ENCODE measurements at places on chromosomes 13 and 19.

- no peak for DNase-seq
Measured at GRCh38 chr19:7652061-7652641, 15.2 kb downstream of the STXBP2 start.

DNA sequence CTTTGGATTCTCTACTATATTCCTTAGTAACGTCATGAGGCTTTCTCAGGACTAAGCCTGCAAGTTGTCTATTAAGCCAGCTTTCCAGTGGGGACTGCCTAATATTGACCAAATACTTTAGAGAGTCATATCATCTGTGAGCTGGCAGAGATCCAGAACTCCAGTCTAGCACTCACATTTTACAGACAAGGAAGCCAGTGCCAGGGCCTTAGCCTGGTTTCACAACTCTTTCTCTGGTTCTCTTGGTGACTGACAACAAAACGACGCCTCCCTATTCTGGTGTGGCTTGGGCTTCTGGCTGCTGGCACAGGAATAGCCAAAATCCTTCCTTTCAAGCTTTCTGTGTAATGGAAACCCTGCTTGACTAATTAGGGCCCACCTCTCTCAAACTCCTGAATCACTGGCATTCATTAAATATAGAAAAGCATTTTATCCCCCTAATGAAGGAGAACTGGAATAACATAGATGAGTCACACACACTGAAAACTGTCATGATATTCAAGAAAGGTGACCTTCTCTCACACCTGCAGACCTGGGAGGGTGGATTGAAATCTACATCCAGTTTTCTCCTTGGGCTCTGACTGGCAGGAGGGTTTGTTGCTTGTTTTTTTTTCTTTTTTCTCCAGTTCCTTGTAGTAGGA is 75.2 kb upstream of the UBL3 start:
- DNase-seq, result peak; percentile 58

DNA sequence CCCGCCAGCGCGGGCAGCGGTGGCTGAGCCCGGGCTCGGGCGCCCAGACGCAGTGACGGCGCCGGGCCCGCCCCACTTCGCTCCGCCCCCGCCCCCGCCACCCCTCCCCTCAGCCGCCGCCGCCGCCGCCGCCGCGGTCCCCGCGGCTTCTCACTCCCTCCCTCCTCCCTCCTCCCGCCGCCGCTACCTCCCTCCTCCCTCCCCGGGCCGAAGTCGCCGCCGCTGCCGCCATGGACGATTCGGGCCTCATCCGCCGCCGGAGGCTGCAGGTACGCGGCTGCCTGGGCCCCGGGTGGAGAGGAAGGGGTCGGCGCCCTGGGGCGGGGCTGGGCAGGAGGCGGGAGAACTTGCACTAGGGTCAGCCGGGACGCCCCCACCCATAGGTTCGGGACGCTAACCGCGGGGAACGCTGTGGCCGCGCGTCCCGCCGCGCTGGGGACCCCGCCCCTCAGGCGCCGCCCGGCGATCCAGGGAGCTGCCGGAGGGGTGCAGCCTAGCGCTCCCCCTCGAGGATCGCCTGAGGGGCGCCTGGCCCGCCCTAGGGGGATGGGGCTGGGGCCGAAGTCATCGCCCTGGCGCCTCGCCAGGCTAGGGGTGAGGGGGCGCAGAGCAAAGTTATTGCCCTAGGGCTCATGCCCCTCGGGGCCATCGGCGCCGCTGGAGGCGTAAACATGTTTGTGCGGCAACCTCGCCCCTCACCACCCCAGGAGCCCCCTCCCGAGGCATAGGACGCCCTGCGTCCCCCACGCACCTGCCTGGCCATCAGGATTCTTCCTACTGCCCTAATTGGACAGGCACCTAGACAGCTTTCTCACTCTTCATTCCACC is 427 bp downstream of the RTBDN start:
- DNase-seq, result no peak

- DNase-seq, result no peak
Measured at GRCh38 chr19:40701758-40702157, 11.3 kb upstream of the NUMBL start.

DNA sequence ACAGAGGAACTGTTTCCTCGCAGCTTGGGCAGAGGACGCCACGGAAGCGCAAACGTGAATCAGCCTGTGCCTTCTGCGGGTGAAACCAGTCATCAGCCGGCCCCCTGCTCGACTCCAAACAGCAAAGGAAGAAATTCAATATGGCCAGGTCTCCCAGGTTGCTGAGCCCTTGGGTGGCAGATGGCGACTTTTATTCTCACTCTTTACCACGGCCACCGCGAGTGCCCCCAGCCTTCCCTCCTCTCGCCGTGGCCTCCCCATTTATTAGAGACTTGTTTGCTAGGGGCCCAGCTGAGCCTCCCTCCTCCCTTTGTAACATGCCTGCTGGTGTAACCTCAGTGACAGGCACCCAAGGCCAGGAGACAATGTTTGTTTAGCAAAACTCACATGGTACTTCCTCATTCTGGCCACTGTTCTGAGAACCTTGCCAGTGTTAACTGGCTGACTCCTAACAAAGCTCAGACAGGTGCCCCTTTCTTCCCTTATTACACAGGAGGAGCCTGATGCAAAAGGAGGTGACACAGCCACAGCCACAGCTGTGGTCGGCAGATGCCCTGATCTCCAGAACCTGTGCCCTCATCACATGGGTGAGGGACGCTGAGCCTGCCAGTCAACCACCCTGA is 5.8 kb downstream of the RAB20 start:
- no peak for DNase-seq

DNA sequence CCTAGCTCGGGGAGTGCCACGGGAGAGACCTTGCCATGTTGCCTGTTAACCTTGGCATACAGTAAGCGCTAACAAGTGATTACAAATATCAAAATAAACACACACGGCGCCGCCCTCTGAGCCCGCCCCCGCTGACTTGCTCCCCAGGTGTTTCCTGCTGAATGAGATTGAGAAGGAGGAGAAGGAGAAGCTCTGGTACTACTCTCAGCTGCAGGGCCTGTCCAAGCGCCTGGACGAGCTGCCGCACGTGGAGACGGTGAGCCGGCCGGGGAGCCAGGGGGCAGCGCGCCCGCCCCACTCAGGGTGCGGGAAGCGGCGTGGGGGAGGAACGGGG is 5.0 kb downstream of the APC2 start:
- no peak for DNase-seq

DNA sequence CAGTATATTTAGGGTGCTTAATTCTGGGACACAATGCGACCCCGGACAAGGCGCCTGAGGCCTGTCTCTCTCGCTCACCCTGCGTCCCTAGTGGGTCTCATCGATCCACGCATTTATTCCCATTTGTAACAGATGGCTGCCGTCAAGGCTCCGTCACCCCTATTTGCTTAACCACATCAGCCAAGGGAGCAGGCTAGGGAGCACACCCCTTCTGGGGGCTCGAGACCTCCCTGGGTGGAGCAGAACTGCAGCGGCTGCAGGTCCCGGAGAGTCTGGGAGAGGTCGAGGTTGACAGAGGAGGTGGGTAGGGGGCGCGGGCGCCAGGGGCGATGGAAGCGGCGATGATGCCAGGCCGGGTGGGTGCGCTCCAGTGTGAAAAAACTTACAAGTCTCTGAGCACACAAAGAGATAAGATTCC is 507 bp downstream of the ALG5 start:
- DNase-seq, result no peak

GRCh38 chr19:1570836-1571235 is 2.7 kb upstream of the MEX3D start:
- DNase-seq, result no peak

DNA sequence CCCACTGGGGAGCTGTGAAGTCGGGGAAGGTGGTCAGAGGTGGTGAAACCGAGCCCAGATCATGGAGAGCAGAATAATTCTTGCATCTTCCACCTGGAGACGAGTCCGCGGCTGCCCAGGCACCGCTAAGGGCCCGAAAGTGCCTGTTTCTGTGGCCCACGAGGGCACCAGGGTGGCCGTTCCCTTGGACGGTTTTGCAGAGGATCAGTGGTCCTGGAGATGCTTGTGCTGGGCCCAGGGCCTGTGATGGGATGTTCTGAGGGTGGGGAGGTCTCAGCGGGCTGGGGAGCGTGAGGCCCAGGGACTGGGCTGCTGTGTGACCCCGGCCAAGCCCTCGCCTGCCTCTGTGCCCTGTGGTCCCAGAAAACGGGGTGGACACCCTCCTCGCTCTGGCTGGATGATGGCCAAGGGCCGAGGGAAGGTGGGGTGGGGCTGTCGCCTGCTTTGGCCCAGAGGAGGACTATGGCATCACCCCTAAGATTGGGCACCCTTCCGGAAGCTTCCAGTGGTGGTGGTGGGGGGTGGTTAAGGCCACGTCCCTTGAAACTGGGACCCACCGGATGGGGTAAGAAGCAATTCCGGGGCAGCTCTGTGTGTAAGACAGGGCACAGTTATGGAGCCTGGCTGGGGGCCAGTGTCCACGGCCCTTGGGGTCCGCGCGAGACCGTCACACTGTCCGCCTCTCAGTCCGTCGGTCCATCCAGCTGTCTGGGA is 51.3 kb upstream of the NFIC start:
- no peak for DNase-seq

DNA sequence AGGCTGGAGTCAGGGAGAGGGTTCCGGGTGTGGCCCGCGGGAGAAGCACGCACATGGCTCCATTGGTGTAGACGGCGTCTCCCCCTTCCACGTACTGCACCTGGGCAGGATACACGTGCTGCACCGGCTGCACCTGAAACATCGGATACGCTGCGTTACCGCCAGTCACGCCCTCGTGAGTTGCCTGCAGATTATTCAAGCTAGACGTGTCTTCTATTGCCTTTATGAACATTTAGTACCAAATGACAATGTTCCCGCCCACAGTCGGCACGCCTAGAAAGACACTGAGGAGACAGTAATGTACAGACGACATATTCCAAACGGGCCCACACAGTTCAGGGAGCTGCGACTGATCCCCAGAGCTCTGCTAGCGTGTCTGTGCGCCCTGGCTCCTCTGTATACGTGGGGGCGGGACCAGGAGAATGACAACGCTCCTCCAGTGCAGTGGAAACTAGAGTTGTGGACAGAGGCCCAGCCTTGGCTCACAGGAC is 64.1 kb upstream of the RANBP3 start:
- DNase-seq, result no peak

DNA sequence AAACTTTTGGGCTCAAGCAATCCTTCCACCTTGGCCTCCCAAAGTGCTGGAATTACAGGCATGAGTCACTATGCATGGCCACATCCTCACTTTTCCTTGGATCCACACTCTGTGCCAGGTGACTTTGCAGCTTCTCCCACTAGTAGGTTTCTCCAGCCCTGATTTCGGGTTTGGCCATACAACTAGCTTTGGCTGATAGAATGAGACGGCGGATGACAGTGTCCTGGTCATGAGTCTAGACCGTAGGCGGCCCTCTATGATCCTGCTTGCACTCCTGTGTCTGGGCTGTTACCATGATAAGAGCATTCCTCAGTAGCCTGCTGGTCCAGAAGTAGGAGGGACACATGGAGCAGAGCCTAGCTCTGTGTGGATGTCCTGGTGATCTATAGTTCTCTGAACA is 112.5 kb upstream of the KL start:
- DNase-seq, result no peak

GRCh38 chr19:55643003-55643886 is at the start of gene ZNF581:
Gene ZNF581 (plus strand): TSS chr19:55643649. CDS start chr19:55644572, 923 bp downstream.
- peak; percentile 34 for DNase-seq

- DNase-seq, result no peak
Measured at GRCh38 chr13:52840066-52840465, 8.4 kb downstream of the PCDH8 start.

GRCh38 chr19:38274739-38275138 is 10.4 kb downstream of the SPINT2 start:
- DNase-seq, result no peak

DNA sequence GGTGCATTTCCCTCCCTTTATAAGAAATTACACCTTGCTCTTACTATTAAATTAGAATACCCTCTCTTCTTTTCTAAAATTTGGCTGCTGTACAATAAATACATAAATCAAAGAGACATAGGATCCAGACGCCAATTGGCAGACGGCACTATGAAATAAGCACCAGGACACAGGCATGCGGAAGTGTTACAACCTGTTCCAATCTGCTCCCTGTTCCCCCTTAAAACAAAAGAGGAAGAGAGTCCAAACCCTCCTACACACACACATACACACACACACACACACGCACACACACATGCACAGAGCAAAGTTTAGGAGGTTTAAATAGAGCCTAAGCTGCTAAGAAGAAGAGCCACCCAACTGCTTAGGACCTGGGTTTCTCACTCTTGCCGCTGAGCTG is 75.6 kb upstream of the ZNF507 start:
- DNase-seq, result no peak

GRCh38 chr19:8498295-8498694 is 4.1 kb downstream of the PRAM1 start:
- no peak for DNase-seq

DNA sequence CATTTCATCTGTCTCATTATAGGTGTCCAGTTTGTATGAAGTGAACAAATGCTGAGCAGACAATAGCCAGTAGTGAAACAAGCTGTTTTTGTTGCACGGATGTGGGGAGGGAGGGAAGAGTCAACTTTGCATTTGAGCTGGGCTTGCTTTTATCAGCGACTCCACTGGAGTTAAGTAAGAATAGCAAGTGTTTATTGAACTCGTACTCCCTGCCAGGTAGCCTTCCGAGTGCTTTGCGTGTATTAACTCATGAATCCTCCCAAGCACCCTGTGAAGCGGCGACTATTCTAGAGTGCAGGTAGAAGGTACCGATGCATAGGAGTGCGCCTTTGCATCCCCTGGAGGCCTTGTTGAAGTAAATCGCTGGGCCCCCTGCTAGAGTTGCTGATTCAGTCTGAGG is 4.7 kb upstream of the ZNF444 start:
- no peak for DNase-seq
